Activated CD4-positive, CD25-positive, alpha-beta regulatory T cell treated with anti-CD3 and anti-CD28 coated beads, Interleukin-2, amount 50 U/mL, for 72 hours (primary cell): ENCODE measurements at places on chromosomes 16 and 17.

- peak; percentile 48 for DNase-seq
Measured at GRCh38 chr17:7404737-7405349, 946 bp upstream of the TMEM256 start.

GRCh38 chr17:1469231-1469852 lies 13.3 kb upstream of the CRK start:
- no peak for DNase-seq

DNA sequence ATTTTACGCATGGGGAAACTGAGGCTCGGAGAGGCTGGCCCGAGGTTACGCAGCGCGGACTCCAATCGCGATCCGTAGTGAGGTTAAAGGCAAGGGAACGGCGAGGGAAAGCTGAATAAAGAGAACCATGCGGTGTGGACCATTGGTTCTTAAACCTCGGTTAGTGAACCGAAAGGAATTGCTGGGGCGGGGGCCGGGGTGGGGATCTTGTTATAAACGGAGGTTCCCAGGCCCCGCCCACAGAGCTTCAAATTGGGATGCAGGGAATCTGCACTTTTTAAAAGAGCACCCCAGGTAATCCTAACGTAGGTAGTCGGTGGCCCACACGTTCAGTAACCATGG lies 524 bp downstream of the IQCK start:
- DNase-seq = no peak

- DNase-seq = no peak
Measured at GRCh38 chr17:1638624-1639300, 6.8 kb downstream of the SCARF1 start.

GRCh38 chr16:6482696-6483468 lies 849.8 kb upstream of the RBFOX1 start:
- DNase-seq = no peak

GRCh38 chr16:56667581-56668571 lies at the start of gene MT1G:
Gene MT1G (minus strand): TSS chr16:56668065. CDS start chr16:56667993, 72 bp downstream.
- DNase-seq = no peak

- DNase-seq = no peak
Measured at GRCh38 chr17:62067165-62068145, 2.4 kb upstream of the MED13 start.

DNA sequence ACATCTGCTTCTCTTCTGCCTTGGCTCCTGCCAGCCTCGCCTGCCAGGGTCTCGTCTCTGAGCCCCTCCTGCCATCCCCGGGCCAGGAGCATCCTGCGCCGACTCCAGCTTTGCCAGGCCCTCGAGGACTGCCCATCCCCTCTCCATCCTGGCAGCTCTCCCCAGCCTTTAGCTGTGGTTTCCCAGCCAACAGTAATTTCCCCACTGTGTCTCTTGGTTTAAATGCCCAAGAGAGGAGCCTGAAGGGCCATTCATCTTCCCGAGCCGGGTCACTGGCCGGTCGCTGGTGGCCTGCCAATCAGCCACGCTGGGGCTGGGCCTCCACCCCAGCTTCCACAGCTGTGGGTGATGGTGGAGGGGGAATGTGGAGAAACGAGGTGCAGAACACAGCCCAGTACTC lies 47.8 kb downstream of the MRC2 start:
- DNase-seq = no peak

DNA sequence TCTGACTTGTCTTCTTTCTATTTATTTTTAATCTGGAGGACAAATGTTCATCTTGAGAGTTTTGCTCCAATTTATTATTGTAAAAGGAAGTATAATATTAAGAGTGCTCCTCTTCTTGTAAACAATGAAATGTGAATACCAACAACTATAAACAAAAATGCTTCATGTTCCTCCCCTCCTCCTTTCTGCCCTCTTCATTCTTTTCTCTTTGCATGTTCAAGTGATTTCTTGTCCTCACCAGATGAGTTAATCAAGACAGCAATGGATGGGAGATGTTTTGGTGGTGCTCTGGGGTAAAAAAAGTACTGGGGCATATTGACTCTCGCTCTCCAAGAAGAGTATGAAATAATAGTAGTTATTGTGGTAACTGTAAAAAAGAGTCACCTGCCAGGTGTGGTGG lies 24.3 kb downstream of the ITGB3 start:
- no peak for DNase-seq

DNA sequence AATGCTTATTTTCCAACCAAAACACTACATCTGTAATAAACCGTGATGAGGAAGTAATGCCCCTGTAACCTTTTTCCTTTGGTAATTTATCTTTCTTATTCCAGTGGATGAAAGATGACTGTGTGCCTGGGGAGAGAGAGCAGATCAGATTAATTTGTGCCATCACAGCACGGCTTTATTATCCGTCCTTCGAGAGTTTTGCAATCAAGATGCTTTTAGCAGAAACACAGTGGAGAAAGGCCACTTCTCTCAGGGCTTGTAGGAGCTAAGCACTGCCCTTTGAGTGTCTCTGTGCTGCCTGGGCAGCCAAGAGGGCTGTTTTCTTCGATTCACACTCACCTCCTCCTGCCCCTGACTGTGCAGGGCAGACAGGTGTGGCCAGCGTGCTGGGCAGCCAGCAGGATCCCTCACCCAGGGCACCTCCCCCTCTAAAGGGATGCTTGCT lies 190.2 kb downstream of the PRKCA start:
- no peak for DNase-seq

DNA sequence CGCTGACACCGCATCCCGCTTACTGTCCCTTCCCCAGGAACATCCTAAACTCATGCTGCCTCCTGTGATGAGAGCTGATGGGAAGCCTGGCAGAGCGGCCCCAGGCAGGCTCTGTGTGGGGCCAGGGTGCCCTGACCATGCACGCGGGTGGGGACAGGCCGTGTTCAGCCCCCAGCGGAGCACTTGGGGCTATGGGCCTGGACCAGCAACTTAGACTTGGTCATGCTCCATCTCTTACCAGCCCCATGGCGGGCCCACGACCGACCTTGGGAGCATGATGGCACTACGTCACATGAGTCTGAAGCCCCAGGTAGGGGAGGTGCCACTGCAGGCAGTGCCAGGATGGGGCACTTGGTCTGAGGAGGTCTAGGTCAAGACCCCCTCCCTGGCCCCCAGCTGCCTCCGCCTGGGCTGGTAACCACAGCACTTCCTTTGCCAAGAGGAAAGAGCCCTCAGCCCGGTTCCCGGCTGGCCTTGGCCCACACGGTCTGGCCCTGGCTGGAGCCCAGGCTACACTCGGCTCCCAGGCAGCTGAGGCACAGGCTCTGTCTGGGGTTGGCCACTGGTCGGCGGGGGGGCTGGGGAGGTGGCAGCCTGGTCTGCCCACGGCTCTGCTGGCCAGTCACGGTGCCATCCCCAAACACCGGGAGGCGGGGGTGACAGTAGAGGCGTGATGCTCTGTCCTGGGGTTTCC lies 25.7 kb downstream of the BAHCC1 start:
- DNase-seq = no peak

- DNase-seq = no peak
Measured at GRCh38 chr16:46612121-46612520, 9.1 kb downstream of the SHCBP1 start.

DNA sequence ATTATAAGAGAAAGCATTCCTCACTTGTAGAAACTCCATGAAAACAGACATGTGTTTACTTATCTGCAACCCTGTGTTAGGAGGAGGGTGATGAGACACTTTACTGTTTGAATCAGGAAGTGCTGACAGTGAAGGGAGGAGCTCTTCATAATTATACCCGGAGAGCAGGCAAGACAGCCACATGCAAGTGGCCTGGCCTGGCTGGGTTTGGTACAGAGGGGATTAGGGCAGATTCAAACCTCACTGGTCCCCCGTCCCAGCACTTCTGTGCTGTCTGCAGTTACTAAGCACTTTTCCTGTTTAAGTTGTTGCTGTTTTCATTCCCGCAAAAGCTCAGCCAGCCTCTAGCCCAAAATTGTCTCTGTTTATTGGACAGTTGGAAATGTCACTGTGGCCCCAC lies 78.5 kb downstream of the WWOX start:
- DNase-seq = no peak

DNA sequence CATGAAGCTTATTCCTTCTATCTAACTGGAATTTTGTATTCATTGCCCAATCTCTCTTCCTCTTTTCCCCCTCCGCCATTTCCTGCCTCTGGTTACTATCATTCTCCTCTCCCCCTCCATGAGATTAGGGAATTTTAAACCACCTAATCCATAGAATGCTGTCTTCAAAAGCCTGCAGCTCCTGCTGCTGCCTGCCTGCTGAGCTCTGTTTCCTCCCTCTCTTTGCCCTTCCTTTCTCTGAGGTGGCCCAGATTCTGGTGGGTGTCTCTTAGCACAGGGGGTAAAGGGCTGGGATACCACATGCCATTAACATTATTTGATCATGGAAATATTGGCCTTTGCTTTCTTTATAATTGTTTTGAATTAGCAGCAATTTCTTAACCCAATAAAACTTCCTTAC lies 241.6 kb downstream of the CNTNAP4 start:
- no peak for DNase-seq

DNA sequence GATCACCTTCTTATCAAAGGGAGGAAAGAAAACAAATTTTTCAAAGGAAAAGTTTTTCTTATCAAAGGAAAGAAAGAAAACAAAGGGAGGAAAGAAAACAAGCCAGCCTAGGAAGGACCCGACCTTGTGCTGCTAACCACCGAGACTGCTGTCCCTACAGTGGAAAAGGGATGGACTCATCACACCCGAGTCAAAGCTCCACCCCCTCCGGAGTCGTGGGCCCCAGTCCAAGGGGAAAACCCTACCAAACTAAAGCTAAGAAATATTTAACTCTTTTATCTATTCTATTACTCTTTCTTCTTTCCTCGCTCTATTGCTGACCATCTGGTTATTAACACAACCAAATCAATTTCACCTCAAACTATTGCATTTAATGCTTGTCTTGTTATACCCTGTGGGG lies 6.1 kb upstream of the ENDOV start:
- no peak for DNase-seq

GRCh38 chr17:73304971-73305812 lies 6.6 kb downstream of the CDC42EP4 start:
- no peak for DNase-seq

- no peak for DNase-seq
Measured at GRCh38 chr16:1650131-1650530, 27.9 kb upstream of the JPT2 start.

DNA sequence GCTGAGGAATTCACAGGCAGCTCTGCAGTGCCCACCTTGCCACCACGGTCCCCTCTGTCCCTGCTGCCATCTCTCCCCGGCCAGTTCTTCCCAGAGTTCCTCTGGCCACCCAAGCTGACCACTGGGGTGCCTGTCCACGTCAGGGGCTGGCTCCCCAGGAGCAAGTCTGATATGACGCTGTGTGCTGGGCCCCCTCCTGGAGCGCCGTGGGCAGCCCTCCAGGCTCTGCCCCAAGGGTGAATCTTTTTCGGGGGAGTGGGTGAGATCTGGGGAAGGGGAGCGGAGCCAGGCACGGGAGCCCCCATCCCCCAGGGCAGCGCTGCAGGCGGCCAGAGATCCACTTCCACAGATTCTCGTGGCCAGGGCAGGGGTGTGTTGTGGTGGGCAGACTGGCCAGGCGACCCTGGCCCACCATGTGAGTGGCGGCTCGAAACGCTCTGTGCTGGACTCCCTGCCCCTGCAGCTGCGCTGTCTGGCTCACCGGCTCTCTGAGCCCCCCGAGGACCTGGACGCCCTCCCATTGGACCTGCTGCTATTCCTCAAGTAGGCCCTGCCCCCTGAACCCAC lies 3.7 kb downstream of the MSLN start:
- DNase-seq = no peak

DNA sequence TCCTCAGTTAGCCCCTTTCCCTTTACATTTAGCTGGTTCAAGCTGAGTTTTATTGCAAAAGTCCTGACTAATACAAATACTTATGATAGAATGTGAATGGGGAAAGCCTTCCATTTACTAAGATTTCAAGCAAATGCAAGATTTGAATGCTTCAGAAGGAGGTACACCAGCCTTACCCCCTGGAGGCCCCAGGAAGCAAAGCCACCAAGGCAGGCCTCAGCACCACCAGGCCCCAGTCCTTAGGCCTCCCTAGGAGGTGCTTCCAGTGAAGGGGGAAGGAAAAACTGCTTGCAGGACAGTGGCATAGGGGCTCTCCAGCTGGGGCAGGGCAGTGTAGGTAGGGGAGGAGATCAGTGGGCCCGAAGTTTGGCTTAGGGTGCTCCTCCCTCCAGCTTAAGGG lies 7.3 kb upstream of the PRPSAP2 start:
- no peak for DNase-seq

DNA sequence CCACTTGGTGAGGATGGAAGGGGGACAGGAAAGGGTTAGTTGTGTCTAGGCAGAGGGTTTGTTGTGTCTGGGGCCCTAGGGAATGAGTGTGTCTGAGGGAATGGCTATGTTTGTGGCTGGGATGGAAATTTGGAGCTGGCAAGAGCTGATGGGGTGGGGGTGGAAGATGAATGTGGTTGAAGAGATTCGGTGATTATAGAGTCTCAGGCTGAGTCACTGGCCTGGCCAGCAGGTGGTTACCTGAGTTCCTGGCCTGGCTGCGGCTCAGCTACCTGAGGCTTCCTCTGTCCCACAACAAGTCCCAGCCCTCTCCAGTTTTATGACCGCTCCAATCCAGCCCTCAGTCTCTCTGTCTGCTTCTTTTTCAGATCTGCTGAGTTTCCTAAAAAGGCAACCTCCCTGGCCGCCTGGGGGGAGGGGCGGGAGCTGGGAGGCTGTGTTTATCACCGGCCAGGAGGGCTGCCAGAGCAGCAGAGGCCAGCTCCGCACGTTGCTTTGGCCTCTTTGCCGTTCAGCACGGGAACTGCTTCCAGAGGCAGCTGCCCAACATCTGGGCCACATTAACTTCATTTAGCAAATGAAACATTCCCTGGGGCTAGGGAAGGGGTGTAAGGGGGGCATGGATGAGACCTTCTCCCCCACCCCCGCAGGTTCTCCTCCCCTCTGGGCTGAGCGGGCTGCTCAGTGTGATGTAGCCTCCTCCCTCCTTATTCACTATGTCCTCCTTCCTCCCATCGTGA lies 21.8 kb downstream of the ITGB3 start:
- DNase-seq = no peak

DNA sequence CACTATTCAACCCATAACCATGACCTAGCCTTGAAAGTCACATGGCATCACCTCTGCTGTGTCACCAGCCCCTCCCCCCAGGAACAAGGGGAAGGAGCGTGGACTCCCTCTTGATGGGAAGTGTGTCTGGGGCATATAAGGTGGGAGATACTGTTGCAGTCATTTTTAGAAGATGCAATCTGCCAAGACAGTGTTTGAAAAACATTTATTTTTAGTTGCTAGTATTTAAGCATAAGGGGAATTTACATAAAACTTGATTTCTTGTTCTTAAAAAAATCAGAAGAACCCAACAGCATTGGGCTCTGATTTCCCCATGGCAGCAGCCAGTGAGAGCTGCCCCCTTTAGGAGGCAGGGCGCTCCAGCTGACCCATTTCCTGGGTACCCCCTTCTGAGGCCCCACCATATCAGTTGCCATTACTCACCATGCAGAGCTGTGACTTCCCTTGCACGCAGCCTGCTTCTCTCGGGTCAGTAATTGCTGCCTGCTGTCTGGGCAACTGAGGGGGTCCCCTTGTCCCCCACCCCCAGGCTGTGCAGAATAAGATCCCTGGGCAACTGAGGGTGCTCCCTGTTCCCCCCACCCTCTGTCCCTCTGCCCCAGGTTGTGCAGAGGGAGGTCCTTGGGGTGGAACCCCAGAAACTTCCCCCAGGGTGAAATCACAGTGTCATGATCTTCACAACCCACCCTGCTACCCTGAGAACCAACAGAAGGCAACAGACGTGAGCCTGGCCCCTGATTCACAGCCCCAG lies 11.8 kb upstream of the CDC42EP4 start:
- DNase-seq = no peak

- DNase-seq = no peak
Measured at GRCh38 chr17:80755650-80756405, 211.2 kb downstream of the RPTOR start.
